Midbrain (tissue), 1 donor: ENCODE measurements at places on chromosomes 1 and 21.

- no peak for DNase-seq
Measured at GRCh38 chr1:26335774-26336476, 18.0 kb downstream of the CRYBG2 start.

DNA sequence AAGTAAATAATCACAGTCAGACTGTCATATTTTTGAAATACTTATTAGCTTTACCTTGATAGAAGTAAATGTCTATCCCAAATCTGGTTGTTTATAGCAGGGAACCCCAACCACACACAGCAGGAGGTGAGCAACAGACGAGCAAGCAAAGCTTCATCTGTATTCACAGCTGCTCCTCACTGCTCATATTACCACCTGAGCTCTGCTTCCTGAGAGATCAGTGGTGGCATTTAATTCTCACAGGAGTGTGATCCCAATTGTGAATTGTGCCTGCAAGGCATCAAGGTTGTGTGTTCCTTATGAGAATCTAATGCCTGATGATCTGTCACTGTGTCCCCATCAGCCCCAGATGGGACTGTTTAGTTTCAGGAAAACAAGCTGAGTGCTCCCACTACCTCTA is 104.3 kb downstream of the GPATCH2 start:
- DNase-seq, result no peak

- DNase-seq, result no peak
Measured at GRCh38 chr1:223207293-223208066, 64.4 kb upstream of the TLR5 start.

DNA sequence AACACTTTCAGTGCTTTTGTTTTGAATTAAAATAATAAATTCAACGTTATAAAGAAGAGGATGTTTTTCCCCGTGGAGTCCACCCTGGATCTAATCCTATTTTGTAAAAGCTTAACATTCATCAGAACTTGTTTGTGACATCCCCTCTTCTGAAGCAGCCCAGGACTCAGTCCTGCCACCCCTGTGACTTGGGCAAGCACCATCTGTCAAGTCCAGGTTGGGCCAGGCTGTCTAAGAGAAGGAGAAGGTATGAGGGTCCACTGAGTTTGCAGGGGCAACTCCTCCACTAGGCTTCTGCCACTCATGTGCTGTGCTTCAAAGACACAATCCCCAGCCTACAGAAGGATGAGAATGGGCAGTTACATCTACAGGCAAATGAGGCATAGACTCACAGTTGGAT is 59.7 kb downstream of the MT1HL1 start:
- DNase-seq, result no peak

DNA sequence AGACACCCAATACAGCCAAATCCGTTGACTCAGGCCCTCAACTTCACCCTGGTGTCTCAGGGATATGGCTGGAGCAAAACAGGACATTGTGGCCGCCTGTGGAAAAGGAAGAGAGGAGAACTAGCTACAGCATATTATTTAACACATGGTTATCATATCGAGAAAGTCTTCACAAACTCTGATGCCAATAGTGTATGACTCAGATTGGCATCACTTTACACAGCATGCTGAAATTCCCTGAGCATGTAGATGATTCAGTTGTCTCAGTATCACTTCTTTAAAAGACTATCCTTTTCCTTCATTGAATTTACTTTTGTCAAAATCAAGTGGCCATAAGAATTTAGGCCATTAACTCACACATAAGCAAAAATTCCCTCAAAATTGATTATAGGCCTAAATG is 20.1 kb downstream of the HSD3B2 start:
- DNase-seq, result no peak

- no peak for DNase-seq
Measured at GRCh38 chr1:100512803-100513352, 25.1 kb upstream of the GPR88 start.

DNA sequence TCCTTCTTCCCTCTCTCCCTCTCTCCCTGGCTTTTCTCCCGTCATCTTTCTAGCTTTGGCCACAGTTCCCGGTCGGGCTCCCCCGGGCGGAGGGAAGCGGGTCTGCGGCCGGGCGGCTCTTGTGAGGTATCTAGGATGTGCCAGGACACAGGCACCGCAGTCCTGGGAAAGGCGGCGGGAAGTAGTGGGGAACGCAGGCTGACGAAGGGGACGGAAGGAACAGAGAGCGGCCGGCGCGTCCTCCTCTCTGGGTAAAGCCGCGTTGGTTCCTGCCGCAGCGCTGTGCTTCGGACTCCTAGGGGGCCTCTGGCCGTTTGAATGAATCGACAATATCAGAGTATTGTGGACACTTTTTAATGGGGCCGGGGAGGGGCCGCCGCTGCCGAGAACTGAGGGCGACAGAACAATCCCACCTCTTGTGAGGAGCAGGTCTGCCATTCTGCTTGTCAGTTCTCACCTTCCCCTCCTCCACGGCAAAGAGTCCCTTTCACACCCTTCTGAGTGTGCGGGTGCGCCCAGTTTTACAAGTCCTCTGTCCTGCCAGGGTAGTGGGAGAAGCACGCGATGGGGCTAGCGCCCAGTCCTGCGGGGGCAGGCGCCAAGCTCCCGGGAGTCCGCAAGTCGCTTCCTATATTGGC is 1.2 kb upstream of the LHX9 start:
- no peak for DNase-seq

GRCh38 chr1:209305221-209305954 is 278.1 kb upstream of the CAMK1G start:
- no peak for DNase-seq

GRCh38 chr21:45405819-45406762 is 1.1 kb downstream of the COL18A1 start:
- no peak for DNase-seq

- no peak for DNase-seq
Measured at GRCh38 chr1:66476774-66477173, 57.2 kb upstream of the SGIP1 start.

DNA sequence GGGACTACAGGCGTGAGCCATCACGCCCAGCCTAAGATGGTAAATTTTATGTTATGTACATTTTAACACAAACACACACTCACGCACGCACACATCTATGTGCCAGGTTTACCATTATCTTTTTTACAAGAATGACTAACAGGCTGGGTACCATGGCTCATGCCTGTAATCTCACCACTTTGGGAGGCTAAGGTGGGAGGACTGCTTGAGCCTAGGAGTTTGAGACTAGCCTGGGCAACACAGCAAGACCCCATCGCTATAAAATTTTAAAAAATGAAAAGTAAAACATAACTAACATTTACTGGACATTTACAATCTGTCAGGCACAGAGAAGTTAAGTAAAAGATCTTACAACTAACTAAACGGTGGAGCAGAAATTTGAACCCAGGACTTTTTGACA is 14.7 kb downstream of the GATAD2B start:
- no peak for DNase-seq

DNA sequence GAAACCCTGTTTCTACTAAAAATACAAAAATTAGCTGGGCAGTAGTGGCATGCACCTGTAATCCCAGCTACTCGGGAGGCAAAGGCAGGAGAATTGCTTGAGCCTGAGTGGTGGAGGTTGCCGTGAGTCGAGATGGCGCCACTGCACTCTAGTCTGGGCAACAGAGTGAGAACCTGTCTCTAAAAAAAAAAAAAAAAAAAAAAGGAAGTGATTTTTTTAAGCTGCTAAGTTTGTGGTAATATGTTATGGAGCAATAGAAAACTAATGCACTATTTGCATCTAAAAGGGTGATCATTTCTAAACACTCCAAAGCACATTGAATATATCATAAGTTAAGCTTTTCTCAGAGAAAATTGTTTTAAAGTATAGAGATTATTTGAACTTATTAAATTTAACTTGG is 244.8 kb upstream of the SPAG17 start:
- no peak for DNase-seq

GRCh38 chr21:20292280-20292679 is 705.9 kb upstream of the NCAM2 start:
- DNase-seq, result no peak

DNA sequence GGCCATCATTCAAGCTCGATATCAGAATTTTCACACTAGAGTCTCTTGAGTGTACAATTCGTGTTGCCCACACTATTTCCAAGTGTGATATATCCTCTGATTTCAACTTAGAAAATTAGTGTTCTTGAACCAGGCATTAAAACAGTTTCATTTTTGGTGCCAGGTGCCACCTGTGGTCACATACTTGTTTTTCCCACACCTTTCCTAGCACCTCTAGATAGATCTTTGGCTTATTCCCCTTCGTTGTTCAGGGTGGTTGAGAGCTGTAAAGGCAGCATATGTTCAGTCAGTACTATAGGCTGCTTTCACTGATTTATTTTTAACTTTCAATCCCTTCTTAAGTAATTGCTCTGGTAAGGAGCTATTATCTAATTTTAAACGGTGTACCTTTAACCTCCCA is 131.1 kb downstream of the NEK7 start:
- DNase-seq, result no peak

GRCh38 chr21:43287795-43288755 is 119.3 kb downstream of the CRYAA start:
- no peak for DNase-seq
